GM23248 (cell line): ENCODE measurements at places on chromosomes 11 and 22.
A peak's percentile ranks its signal among the peaks of the same experiment; 100 is the strongest.

DNA sequence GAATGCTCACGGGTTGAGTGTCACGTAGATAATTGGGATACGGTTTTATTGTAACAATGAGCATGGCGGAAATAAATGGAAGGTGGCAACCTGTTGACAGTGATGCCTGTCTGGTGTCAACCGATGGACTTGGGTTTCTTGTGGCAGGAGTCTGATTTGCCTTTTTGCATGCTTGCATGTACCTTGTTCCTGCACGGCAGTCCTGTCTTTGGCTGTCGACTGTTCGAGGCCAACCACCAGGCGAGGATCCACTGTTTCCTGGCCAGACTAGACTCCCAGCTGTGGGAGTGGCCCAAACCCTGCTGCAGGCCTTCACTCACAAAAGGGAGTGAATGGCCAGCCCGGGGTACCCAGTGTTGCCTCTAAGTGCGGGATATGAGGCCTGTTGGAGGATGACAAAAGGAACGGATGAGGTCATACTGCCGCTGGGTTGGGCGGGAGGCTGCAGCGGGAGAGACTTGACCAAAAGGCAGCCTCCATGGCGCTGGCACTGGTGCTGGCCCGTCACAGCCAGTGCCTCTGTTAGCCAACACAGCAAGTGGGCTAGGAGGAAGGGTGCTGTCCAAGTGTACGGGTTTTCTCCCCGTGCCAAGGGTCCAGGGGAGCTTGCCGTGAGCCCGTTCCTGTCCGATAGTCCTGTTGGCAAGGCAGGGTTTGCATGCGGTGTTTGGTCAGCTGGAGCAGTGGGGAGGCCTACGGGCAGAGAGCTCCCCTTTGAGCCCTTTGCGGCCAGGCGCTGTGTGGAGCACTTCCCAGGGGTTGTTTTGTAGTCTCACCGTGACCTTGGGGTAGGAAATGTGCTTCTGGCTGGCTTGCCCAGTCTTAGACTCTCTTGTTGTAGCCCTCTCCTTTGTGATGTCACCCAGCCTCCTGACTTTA lies 974 bp downstream of the DGCR8 start:
- H3K27ac ChIP-seq: peak overlapping the region; percentile 85
- peak overlapping the region; percentile 79 for H3K4me3 ChIP-seq
- no peaks in the 10 kb centered on the region for H3K27me3 ChIP-seq
- peaks cover 7% of the 10 kb centered on the region for H3K4me1 ChIP-seq

- H3K4me1 ChIP-seq: no peaks in the 10 kb centered on the region
- DNase-seq: peak; percentile 26
- peaks cover 10% of the 10 kb centered on the region for H3K27me3 ChIP-seq
- no peaks in the 10 kb centered on the region for H3K36me3 ChIP-seq
- no peak overlapping the region for H3K27ac ChIP-seq
Measured at GRCh38 chr11:78926633-78927338, 352.1 kb upstream of the NARS2 start.

- H3K4me3 ChIP-seq: no peak overlapping the region
- no peak overlapping the region for H3K27ac ChIP-seq
- no peaks in the 10 kb centered on the region for H3K36me3 ChIP-seq
- no peak for DNase-seq
- H3K4me1 ChIP-seq: 0 out of 2 replicates have a peak, but pooled peaks cover 3% of the 10 kb centered on the region
- no peaks in the 10 kb centered on the region for H3K27me3 ChIP-seq
Measured at GRCh38 chr22:20448630-20449029, 11.0 kb upstream of the SCARF2 start.

- H3K36me3 ChIP-seq: no peaks in the 10 kb centered on the region
- peak overlapping the region; percentile 59 for H3K27ac ChIP-seq
- peak; percentile 80 for DNase-seq
- no peak overlapping the region for H3K4me3 ChIP-seq
- peaks cover 10% of the 10 kb centered on the region for H3K4me1 ChIP-seq
- H3K27me3 ChIP-seq: no peaks in the 10 kb centered on the region
Measured at GRCh38 chr11:61270354-61271076, 24.6 kb downstream of the VWCE start.
